ENCODE measurements at places on chromosomes 16 and 17. TPM values are rescaled to one million over a fixed set of nuclear protein-coding genes. Genes with fewer than 3 reads are reported as not detected.

DNA sequence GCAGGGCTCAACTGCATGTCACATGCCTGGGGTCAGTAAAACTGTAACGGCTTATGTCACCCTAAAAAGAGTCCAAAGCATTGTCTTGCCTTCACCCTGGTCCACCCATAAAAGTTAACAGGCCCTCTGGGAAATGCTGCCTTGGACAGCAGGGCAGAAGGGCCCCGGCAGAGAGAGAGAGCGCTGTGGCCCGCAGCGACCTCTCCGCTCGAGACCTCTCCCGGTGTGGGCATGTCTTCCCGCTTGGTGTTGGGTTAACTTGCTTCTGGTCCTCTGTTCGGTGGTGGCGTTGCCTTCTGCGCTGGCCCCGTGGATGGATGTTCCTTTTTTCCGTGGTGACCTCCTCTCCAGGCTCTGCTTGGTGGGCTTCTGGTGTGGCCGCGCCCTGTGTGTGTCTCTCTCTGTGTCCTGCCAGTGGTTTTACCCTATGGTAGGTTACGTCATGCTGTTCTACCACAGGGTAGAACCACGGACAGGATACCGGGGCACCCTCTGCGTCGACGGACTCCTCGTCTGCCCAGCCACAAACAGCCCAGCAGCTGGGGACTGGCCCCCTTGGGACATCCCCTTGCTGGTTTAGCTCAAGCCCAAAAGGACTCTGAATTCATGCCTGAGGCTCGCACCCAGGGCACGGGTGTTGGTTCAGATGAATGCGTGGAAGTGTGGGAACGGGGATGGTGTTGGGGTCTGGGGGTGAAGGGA lies 18.3 kb upstream of the CLEC18A start:
- DNase-seq: no peak

DNA sequence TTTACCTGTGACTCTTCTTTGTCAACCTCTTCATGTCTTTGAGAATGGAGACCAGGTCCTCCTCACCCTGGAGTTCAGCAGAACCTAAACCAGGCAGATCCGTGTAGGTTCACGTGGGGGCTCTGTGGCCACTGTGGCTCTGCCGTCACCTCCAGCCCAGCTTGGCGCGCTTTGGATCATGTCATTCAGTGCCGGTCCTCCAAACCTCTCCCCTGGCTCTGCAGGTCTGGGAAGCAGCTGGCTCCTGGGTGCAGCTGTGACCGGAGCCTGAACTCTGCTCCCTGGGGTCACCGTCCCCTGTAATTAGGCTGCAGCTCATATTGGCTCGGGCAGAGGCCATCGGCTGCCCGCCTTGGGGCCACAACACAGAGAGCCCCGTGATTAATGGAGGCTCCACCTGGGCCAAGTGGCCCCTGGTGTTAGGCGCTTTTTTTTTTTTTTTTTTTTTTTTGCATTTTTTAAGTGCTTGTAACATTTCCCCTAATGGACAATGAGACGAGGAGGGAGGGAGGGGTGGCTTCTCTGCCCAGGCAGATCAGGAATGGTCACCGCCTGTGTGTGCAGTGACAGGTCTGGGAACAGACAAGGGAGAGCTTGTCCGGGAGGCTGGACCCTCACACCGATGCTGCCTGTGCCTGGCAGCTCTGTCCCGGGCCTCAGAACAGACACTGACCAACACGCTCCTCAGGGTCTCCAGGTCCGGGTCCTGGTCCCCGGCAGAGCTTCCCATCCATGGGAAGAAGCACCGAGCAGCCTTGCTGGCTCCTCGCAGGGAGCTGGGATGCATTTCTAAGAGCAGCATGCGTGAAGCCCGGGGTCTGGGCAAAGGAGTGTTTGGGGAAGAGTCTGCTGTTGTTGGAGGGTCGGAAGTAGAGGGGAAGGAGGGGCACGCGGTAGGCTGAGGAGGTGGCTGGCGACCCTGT lies 247.9 kb downstream of the SEC14L1 start:
- no peak for DNase-seq

DNA sequence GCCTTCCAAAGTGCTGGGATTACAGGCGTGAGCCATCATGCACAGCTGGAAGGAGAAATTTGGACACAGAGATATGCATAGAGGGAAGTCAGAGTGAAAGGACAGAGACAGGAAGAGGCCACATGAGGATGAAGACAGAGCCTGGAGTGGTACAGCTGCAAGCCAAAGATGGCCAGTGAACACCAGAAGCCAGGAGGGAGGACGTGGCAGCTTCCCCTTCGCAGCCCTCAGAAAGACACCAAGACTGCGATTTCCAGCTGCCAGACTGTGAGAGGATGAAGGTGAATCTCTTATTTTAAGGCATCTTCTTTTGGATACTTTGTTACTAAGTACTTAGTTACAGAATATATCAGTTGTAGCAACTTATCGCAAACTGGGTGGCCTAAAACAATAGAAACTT lies 60.5 kb upstream of the PLCG2 start:
- no peak for DNase-seq

DNA sequence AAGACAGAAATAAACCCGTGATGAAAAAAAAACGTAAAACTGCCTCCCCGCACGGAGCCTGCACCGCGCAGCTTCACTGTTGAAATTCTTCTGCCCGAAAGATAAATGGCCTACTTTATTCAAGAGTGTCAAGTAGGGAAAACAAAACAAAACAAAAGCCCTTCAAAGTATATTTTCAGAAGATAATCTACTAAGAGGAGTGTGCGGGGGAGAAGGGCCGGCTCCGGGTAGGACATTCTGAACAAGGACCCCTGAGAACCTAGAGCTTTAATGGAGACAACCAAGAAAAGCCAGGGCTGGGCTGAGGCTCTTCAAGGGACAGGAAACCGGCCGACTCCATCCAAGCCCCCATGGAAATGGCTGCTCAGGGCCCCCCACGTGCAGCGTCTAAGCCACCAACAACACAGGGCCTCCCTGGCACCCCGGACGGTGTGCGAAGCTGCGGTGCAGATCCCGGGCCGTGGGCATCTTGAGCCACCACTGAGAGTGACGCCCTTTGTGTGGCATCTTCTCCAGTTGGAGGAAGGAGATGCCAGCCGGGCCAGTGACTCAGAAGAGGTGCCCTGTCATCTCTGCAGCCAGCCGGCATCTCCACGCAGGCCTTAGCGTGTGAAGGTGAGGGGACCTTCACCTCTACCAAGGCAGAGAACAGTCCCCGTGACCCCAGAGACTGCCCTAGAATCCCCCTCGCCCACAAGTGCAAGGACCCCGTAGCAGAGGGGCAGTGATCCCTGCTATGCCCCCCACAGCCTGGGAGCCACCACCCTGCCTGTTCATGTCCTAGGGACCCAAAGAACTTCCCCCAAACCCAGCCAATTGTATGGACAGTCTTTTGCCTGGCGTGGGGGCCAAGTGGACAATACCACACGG lies 250.8 kb downstream of the C16orf95 start:
- no peak for DNase-seq

- DNase-seq: no peak
Measured at GRCh38 chr17:76445697-76446448, 7.1 kb downstream of the UBE2O start.

DNA sequence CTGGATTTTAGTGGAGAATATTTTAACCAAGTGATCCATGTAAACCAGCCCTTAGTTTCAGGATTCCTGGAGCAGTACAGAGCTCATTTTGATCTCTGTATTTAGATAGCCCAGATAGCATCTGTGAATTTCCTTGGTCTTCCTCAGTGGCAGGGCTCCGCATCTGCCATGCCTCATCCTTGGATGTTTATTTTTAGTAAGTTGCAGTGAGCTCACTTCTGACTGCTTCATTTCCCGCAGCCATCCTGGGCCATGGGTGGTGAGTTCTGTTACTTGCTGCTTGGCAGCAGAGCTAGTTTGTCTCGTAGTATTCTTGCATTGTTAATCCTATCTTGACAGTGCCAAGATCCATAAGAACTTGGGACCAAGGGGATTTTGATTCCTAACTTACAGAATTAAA lies 33.7 kb downstream of the IST1 start:
- DNase-seq: peak; percentile 16

- DNase-seq: no peak
Measured at GRCh38 chr17:7208027-7208571, 11.5 kb downstream of the DLG4 start.

DNA sequence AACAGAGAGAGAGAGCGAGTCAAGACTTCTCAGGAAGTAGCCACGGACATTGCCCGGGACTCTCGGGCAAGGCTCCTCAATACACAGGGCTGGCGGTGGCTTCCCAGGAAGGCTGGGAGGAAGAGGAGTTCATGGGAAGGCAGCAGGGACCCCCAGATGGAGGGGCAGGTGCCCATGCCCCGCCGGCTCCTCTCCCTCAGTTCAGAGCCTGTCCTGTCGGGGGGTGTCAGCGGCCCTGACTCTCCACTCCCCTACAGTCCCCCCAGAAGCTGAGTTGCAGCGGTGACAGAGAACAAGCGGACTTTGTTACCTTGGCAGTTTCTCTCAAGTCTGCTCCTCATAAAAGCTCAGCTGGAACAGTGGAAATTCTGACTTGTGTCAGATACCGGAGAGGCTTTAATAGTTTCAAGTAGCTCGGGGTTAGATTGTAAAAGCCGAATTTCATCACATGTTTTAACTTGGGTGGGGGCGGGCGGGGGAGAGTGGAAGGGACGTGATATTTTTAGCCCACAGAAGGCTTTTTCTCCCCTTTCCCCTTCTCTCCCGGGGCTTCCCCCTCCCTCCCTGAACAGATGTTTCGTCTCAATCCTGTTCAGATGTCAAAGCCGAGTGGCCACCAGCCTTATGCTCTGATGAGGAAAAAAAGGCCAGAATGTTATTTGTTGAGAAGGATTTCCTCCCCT lies 65.2 kb downstream of the NKD1 start:
- no peak for DNase-seq

GRCh38 chr16:83627996-83628395 lies 179.8 kb upstream of the HSBP1 start:
- DNase-seq: no peak

DNA sequence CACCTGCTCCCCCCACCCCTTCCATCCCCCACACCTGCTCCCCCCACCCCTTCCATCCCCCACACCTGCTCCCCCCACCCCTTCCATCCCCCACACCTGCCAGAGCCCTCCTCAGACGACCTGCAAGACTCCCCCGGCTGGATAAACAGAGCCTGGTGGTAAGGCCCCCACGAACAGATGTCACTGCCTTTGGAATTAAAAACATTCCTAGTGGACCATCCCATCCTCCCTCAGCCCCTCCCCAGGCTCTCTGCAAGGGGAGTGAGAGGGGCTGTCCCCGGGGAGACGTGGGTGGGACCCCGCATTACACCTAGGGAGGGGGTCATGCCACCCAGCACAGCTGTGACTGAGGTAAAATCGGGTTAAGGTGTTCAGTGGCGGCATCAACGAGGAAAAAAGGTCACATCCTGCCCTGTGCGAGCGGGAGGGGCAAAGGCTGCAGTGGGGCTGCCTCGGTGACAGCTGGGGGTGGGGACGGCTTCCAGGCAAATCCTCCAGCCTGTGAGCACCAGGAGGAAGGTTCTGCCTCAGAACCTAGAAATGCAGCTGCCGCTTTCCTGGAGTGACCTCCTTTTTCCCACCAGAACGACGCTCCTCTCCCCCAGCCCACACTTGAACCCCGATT lies 38.7 kb downstream of the TIMM22 start:
- DNase-seq: no peak

GRCh38 chr16:30535777-30536190 lies 1.1 kb upstream of the ZNF747 start:
- no peak for DNase-seq

- DNase-seq: no peak
Measured at GRCh38 chr16:2386990-2387389, 42.3 kb upstream of the CCNF start.

- DNase-seq: peak; percentile 18
Measured at GRCh38 chr16:12573730-12574383, 229.8 kb downstream of the CPPED1 start.

The TEX19 gene
- total RNA-seq: not detected

The CACNG1 gene
- total RNA-seq: not detected

The ERAL1 gene
- 49.2 TPM for total RNA-seq

The TERB1 gene
- total RNA-seq: not detected

The NUPR1 gene
- 0.23 TPM for total RNA-seq

The HAS3 gene
- total RNA-seq: 6.2 TPM

The SPNS1 gene
- 58.5 TPM for total RNA-seq
